Activated CD4-positive, alpha-beta T cell treated with anti-CD3 and anti-CD28 coated beads for 48 hours (primary cell): ENCODE measurements at places on chromosomes 3 and 15.

DNA sequence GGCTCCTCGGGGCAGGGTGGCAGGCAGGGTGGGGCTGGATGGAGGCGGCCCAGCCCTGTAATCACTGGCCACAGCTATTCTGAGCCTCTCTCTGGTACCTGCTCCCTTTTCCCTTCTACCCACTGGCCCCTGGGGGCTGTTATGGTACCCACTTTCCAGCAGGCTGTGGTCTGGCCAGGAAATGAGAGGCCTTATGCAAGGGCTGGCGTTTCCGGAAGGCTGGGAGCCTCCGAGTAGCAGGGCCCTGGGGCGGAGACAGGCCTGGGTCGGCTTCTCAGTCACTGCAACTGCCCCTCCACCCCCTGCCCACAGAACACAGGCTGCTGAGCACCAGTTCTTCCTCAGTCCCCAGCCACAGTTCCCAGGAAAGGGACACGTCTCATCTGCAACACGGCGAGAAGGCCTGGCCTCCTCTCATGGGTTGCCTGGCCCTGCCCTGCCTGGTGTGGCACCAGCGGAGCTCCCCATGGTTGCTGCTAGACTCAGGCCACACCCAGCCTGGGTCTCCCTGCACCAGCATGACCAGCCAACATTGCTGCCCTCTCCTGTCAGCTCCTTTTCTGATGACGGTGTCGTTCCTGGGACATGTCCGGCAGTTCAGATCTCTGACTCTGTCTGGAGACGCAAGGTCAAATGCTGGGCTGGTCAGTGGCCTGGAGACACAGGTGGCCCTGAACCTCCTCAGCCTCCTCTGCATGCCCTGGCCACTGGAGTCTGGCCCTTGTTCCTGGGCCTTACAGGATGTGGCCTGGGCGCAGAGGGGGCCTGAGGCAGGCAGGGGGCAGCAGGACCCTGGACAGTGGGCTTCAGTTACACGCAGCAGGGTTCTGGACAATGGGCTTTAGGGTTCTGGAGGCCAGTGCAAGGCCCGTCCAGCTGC, 6.5 kb downstream of the CHST13 start:
- DNase-seq, result no peak

- DNase-seq, result no peak
Measured at GRCh38 chr15:41881920-41882688, 11.7 kb downstream of the SPTBN5 start.

DNA sequence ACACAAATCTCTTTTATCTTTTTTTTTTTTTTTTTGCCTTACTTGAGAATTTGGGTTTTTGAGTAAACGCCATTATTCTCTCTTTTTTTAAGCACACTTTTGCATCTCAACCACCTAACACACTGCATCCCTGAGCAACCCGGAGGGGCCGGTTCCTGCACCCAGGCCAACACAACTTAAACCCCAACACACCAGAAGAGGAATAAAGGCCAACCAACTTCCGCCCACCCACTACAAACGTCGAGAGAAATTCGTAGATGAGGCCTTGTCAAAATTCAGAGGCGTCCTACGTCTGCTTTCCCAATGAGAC, 389 bp upstream of the CCNB2 start:
- no peak for DNase-seq

DNA sequence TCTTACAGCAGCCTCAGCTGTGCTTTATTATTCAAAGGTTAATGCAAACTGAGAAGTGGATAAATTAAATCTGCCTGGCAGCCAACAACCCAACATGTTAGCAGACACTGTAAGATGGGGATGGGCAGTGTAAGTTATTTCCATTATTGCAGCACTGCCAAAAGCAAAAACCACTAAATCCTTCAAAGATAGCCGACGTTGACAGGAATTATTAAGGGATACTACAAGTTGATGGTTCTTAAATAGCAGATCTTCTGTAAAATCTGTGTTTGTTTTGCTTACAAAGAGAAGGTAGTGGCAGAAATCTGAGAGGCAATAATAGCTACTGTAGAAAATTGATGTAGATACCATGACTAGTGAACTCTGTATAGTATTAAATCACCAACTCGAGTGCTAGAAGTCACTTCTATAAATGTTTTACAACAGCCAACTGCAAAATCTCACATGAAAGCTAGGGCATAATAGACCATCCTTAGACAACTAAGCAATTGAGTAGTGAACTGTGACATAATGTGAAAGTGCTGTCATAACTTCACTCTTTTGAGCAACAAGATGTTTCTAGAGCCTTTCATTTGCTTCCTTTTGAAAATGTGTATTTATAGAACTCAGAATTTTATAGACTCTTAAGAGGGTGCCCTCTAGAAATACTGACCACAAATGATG, 278.6 kb downstream of the UBE2E2 start:
- no peak for DNase-seq

- DNase-seq, result no peak
Measured at GRCh38 chr3:186237915-186238314, 124.1 kb downstream of the DGKG start.

GRCh38 chr15:75231836-75232235, 26.3 kb upstream of the GOLGA6C start:
- DNase-seq, result no peak

DNA sequence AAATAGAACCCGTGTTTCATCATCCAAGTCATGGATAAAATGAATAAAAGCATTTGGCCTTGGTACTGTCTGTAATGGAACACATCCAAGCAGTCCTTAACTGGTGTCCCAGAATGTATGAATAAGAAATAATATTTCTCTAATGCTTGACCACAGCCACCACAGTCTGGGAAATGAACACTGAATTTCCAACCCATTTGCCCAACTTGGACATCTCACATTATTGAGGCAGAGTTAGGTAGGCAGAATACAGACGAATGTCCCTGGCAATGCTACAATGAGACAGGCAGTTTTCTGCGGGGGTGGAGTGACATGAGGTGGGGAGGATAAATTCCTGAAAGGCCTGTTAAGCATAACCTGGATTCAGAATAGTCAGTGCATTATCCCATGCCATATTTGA, 245.7 kb downstream of the ZIC1 start:
- no peak for DNase-seq

DNA sequence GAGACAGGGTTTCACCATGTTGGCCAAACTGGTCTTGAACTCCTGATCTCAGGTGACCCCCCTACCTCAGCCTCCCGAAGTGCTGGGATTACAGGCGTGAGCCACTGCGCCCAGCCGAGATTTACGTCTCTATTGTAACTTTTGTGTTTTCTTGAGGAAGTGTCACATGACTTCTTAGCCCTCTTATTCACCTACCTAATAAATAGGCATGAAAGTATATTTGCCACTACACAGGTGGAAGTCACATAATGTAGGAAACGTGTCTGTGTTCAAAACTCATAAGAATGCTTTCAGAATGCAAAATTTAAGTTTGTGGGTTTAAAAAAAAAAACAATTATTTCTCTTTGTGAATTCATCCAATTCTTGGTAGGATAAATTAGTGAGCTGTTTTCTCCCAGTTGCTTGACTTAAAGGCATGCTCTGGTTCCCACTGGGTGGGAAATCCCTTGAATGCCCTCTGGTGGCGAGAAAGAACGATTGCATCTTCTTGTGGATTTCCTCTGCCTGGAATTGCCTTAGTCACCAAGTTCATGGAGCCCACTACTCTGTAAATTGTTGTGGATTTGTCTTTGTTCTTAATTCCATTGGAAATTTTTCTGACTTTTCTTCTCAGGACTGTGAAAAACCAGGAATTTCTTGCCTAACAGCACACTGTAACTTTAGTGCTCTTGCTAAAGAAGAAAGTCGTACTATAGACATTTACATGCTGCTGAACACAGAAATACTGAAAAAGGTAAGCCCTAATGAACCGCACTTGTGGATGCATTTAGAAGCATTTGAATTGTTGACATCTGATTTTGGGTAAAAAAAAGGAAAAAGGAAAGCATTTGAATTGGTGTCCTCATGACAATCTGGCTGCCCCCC, 82.2 kb upstream of the CTDSPL start:
- no peak for DNase-seq

GRCh38 chr3:12186515-12187286, 28.0 kb upstream of the TIMP4 start:
- DNase-seq, result no peak

GRCh38 chr3:127847236-127847720, 25.0 kb upstream of the MGLL start:
- DNase-seq, result no peak

- DNase-seq, result no peak
Measured at GRCh38 chr3:38834717-38835116, 18.7 kb upstream of the SCN10A start.

DNA sequence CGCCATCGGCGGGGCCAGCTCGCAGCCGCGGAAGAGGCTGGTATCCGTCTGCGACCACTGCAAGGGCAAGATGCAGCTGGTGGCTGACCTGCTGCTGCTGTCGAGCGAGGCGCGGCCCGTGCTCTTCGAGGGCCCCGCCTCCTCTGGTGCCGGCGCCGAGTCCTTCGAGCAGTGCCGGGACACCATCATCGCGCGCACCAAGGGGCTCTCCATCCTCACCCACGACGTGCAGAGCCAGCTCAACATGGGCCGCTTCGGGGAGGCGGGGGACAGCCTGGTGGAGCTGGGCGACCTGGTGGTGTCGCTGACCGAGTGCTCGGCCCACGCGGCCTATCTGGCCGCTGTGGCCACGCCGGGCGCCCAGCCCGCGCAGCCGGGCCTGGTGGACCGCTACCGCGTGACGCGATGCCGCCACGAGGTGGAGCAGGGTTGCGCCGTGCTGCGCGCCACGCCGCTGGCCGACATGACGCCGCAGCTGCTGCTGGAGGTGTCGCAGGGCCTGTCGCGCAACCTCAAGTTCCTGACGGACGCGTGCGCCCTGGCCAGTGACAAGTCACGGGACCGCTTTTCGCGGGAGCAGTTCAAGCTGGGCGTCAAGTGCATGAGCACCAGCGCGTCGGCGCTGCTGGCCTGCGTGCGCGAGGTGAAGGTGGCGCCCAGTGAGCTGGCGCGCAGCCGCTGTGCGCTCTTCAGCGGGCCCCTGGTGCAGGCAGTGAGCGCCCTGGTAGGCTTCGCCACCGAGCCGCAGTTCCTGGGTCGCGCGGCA, 1.8 kb downstream of the TLNRD1 start:
- DNase-seq, result peak; percentile 13

DNA sequence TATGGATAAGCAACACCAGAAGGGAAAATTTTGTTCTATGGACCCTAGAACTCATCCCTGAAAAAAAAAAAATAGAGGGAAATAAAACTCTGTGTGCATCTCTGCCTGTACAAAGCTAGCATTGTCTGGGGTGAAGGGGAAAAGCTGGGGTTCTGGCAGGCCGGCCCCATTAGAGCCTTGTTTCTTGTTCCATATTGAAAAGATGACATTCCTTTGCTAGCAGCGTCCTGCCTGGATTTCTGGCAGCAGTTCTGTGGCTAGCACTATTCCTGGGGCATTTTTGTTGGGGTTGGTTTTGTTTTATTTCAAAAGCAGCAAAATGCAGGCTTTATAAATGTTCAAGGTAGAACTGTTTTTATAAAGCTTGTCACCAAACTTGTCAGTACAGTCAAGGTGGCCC, 45.2 kb downstream of the RARB start:
- DNase-seq, result no peak

DNA sequence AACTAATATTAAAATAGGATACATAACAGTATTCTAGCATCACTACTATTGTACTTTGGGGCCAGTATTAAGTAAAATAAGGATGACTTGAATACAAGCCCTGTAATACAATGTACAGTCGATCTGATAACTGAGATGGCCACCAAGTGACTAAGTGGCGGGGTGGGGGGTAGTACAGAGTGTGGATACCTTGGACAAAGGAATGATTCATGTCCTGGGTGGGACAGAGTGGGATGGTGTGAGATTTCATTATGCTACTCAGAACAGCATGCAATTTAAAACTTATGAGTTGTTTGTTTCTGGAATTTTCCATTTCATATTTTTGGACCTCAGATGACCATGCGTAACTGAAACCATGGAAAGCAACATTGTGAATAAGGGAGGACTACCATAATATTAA, 46.0 kb downstream of the SLC7A14 start:
- DNase-seq, result no peak

- no peak for DNase-seq
Measured at GRCh38 chr3:179716811-179717210, 64.0 kb downstream of the USP13 start.

DNA sequence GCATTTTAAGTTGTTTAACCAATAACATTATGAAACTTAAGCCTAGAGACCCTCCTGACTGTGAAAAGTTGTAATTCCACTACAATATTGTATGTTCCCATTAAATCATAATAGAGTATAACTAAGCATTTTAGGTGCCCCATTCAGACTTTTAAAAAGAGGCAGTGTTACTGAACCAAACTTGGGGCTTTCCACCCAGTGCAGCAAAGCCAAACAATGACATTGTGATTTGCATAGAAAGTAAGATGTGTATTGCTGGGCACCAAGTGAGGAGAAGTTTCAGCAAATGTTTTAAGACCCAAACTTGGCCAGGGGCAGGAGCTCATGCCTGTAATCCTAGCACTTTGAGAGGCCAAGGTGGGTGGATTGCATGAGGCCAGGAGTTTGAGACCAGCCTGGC, 706.2 kb downstream of the GRM7 start:
- DNase-seq, result no peak

DNA sequence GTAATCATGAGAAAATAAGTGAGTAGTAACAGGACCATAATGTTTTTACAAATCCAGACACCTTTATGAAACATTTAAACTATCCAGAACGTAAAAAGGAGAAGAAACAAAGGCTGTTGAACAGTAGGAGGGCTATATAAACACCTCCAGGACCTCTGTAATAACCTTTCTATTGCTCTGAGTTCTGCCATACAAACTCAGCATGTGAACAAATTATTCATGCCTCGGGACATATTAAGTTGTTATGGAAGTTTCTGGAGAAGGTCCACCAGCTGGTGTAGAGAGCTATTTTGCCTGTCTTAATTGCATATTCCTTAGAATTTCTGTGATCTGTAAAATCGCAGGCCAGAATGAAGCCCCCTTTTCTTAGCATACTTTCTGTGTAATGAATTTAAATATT, 256.3 kb downstream of the UBE2E2 start:
- no peak for DNase-seq

DNA sequence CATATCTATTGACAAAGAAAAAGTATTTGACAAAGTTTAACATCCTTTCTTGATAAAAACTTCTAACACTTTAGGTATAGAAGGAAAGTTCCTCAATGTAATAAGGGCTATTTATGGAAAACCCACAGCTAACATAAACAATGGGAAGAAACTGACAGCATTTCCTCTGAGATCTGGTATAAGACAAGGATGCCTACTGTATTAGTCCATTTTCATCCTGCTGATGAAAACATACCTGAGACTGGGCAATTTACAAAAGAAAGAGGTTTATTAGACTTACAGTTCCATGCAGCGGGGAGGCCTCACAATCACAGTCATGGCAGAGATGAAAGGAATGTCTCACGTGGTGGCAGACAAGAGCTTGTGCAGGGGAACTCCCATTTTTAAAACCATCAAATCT, 17.8 kb upstream of the CLDN1 start:
- DNase-seq, result no peak

GRCh38 chr15:89126009-89126408, 37.8 kb downstream of the ABHD2 start:
- no peak for DNase-seq
